Right cardiac atrium (tissue), 5 donors: ENCODE measurements at places on chromosomes 6 and 20. TPM values are rescaled to one million over a fixed set of nuclear protein-coding genes. Genes with fewer than 3 reads are reported as not detected.

- DNase-seq: no peak
Measured at GRCh38 chr20:38620441-38620840, 18.8 kb downstream of the ARHGAP40 start.

Gene MUC21
- total RNA-seq: not detected

Gene ZC3H12D
- 0.71 TPM for total RNA-seq

Gene HEY2
- 2.8 TPM for total RNA-seq

DNA sequence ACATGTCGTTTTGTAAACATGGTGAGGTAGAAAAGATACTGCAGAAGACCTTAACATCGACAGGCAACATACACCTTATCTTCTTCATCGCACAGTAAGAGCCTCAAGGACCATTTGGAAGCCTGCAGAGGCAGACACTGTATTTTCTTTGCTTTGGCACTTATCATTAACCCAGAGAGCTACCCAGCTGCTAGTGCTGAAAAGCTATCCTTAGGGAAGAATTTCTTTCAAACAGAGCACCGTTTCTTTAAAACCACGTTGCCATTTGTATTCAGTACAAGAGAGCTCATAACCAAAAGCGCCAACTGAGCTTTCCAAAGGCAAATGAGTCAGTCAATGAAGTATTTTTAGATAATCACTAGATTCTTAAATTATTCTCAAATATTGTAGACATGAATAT lies 306.6 kb downstream of the EPM2A start:
- DNase-seq: no peak

DNA sequence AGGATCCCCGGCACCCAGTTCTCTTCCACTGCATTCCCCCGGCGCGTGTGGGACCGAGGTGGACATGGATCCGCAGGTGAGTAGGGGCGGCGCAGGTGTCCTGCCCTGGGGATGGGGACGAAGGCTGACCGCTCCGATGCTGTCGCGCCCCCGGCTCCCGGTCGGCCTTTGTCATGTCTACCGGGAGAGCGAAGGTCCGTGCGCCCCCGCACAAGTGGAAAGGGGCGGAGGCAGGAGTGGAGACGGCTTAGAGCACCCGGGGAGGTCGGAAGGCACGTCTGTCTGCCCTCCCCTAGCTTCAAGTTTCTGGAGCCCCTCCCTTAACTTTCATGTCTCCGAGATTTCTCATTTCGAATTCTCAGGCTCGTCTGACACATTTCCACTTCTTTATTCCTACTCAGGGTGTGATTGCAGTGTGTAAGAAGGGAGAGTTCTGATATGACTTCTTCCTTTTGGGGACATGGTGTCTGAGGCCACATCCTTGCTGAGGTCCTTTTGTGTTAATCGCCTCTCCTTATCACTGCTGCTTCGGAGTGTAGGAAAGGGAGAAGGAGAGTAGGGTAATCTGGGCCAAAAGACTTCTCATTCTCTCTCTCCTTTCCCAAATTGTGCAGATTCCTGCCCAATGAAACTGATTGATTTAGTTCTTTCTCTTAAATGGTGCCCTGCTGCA lies 435 bp downstream of the KIFC1 start:
- DNase-seq: no peak

Gene ZNF292
- 47.3 TPM for total RNA-seq

Gene ERVFRD-1
- total RNA-seq: not detected

DNA sequence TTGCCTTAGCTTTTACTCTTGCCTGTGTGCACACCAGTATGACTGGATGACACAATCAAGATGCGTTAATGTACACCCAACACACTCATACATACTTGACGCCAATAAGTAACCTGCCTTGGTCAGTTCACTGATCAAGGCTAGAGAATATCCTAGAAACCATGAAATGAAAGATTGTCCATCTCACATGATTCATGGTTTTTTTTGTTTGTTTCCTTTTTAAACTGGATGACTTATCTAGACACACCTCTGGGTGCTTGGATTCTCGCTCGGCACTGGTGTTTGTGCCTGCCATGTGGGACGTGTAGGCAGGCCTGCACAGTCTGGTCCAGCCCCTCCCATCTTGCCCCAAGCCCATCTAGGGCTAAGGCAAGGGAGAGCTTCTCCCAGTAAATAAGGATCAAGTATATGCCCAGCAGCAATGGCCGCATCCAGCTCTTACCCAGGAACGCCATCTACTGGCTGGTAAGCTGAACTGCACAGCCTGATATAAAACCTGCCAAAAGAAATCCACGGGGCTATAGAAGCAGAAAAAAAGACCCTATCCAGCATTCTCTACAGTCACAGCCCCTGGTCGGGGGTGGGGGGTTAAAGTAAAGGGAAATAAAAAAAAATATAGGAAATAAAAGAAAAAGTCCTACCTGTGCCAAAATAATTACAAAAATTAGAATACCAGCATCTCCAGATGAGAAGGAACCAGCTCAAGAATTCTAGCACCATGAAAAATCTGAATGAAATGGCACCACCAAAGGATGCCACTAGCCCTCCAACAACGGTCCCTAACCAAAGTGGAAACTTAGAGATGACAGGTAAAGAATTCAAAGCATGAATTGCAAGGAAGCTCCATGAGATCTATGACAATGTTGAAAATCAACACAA lies 73.3 kb downstream of the OTOR start:
- DNase-seq: no peak

GRCh38 chr6:154229786-154230185 lies 126.8 kb downstream of the IPCEF1 start:
- no peak for DNase-seq

- DNase-seq: no peak
Measured at GRCh38 chr20:33811776-33812151, 616 bp downstream of the CHMP4B start.

DNA sequence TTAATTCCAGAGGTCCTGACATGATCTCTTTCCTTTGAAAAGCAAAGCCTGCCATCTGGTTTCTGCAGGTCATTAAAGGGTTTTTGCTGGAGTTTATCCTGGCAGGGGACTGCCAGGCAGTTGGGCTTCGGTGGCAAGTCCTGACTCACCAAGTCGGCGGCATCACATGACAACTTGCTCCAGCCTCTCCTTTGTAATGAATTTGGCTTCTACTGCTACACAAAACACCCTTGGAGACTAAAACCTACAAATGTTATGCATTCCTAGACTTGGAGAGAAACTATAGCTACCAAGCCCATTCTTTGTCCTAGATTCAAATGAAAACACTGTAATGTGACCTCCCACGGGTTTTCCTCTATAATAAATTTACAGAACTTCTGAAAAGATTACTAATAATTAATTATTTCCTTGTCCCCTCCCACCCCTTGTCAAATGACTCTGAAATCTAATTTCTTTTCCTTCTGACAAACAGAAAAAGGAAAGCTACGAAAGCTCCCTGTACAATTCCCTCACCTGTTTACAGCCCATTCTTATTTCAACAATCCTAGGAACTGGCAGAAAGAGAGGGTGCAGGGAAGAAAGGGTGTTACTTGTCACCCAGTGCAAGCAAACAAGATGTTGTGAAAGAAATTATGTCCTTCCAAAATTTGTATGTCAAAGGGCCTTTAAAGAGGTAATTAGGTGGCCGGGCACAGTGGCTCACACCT lies 62.9 kb downstream of the QRSL1 start:
- DNase-seq: no peak

GRCh38 chr6:140636271-140636907 lies 1261.9 kb upstream of the CITED2 start:
- no peak for DNase-seq

DNA sequence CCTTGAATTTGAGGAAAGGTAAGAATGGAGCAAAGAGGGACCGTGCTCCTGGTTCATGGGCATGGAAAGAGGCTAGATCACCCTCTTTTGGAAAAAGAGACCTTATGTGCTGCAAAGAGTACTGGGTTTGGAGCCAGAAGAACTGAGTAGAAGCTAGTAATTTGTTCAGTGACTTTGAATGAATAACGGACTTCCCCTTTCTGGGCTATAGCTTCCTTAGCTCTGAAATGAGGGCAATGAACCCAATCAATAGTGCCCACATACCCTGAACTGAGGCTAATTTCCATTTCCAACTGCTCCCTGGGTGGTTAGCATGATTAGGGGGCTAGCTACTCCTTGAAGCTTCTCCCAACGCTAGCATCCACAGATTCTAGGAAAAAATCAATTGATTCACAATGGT lies 121.4 kb downstream of the UNC5CL start:
- no peak for DNase-seq

DNA sequence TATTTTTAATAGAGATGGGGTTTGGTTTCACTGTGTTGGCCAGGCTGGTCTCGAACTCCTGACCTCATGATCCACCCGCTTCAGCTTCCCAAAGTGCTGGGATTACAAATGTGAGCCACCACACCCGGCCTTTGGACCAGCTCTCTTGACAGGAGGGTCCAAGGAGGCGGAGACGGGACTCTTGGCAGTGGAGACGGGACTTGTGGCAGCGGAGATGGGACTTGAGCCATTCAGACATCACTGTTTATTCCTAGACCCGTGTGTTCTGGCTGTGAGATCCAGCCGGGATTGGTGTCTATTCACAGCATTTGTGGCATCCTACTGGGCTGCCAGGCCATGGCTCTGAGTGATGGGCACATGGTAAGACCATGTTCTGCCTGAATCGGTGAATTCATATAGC lies 25.6 kb downstream of the PRPF6 start:
- DNase-seq: no peak

- DNase-seq: no peak
Measured at GRCh38 chr6:1179571-1180459, 132.1 kb upstream of the FOXQ1 start.

GRCh38 chr6:52143551-52143950 lies 42.6 kb upstream of the IL17A start:
- DNase-seq: no peak

GRCh38 chr6:41443616-41444525 lies 102.3 kb upstream of the FOXP4 start:
- DNase-seq: peak; percentile 52
